ENCODE measurements at places on chromosomes 3 and 15. TPM values are rescaled to one million over a fixed set of nuclear protein-coding genes. Genes with fewer than 3 reads are reported as not detected.

Gene STRIT1
- not detected for total RNA-seq

Gene PLSCR5
- total RNA-seq, result not detected

Gene FSIP1
- total RNA-seq, result 2.4 TPM

DNA sequence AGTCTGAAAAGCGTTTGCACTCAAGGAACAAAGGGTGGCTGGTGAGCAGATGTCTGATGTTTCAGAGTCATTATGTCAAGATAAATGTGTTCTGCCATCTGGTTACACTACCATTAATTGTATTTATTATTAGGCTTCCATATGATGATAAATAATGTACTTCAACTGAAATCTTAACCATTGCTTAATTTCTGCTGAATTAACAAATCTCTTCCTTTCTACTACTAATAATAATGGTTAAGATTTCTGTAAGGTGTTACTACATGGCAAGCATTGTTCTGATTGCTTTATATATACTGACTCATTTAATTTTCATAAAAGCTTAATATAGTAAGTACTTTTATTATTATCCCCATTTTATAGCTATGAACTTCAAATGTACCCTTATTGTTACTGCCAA lies 68.4 kb upstream of the GALNT15 start:
- H3K36me3 ChIP-seq, result no peaks in the 10 kb centered on the region
- H3K4me3 ChIP-seq, result no peak overlapping the region
- H3K27ac ChIP-seq, result no peak overlapping the region
- H3K27me3 ChIP-seq, result no peaks in the 10 kb centered on the region
- H3K4me1 ChIP-seq, result no peaks in the 10 kb centered on the region

DNA sequence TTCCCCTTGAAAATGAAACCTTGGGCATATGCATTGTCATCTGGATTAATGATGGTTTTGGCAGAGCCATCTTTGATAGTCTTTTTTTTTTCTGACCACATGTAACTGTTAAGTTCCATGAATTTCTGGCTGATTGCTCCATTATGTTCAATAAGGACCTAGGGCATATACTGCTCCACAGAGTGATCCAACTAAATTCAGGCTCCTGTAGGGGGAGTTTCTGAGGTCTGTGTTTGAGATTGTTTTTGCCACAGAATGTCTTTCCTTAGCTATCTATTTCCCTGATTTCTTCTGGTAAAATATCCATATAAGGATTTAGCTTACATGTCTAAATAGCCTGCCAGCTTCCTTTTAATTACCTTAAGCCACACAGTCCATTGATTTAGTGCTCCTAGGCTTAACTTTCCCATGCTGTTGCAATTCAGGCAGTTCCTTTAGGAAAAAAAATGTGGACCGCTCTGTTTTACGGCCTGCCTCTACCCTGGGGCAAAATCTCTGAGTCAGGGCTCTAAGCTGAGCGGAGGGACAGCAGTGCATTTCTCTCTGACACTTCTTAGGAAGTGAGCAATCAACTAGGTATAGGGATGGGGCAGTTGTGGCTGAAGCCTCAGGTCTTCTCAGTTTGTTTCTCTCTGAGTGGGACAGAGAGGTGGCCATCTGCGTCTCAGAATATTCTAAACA lies 796.2 kb downstream of the NR2F2 start:
- no peaks in the 10 kb centered on the region for H3K36me3 ChIP-seq
- no peak for DNase-seq
- no peaks in the 10 kb centered on the region for H3K27me3 ChIP-seq
- no peak overlapping the region for H3K4me3 ChIP-seq
- H3K4me1 ChIP-seq, result no peaks in the 10 kb centered on the region
- no peak overlapping the region for H3K27ac ChIP-seq

- no peaks in the 10 kb centered on the region for H3K36me3 ChIP-seq
- H3K4me1 ChIP-seq, result peaks cover 14% of the 10 kb centered on the region
- H3K27ac ChIP-seq, result no peak overlapping the region
Observed at GRCh38 chr3:64494526-64494925, 193.3 kb downstream of the ADAMTS9 start.

- no peaks in the 10 kb centered on the region for H3K4me1 ChIP-seq
- no peak for DNase-seq
- no peaks in the 10 kb centered on the region for H3K36me3 ChIP-seq
- no peak overlapping the region for H3K4me3 ChIP-seq
Observed at GRCh38 chr15:85886309-85886811, 91.6 kb upstream of the KLHL25 start.

- no peak overlapping the region for H3K27ac ChIP-seq
- H3K27me3 ChIP-seq, result no peaks in the 10 kb centered on the region
- H3K36me3 ChIP-seq, result no peaks in the 10 kb centered on the region
- no peaks in the 10 kb centered on the region for H3K4me1 ChIP-seq
Observed at GRCh38 chr3:25775936-25776335, 7.3 kb downstream of the NGLY1 start.

- H3K4me3 ChIP-seq, result peak overlapping the region; percentile 63
- H3K4me1 ChIP-seq, result peaks cover 6% of the 10 kb centered on the region
- peak; percentile 87 for DNase-seq
- H3K27me3 ChIP-seq, result no peaks in the 10 kb centered on the region
- no peaks in the 10 kb centered on the region for H3K36me3 ChIP-seq
Observed at GRCh38 chr3:33717616-33717865, 513 bp downstream of the CLASP2 start.

GRCh38 chr3:14989943-14990779 lies 42.8 kb downstream of the NR2C2 start:
- no peak overlapping the region for H3K4me3 ChIP-seq
- H3K36me3 ChIP-seq, result no peaks in the 10 kb centered on the region
- DNase-seq, result peak; percentile 48
- H3K4me1 ChIP-seq, result no peaks in the 10 kb centered on the region
- no peaks in the 10 kb centered on the region for H3K27me3 ChIP-seq

- DNase-seq, result peak; percentile 68
- no peaks in the 10 kb centered on the region for H3K27me3 ChIP-seq
- no peak overlapping the region for H3K4me3 ChIP-seq
- H3K36me3 ChIP-seq, result no peaks in the 10 kb centered on the region
- H3K4me1 ChIP-seq, result no peaks in the 10 kb centered on the region
Observed at GRCh38 chr3:101200461-101200860, 119.9 kb downstream of the IMPG2 start.
